Lung (tissue), 17 donors: ENCODE measurements at places on chromosomes 2 and 18. TPM values are rescaled to one million over a fixed set of nuclear protein-coding genes. Genes with fewer than 3 reads are reported as not detected.

Gene LYPD6
- 0.17 TPM for polyA plus RNA-seq

GRCh38 chr18:63697097-63697660 lies 5.6 kb upstream of the SERPINB11 start:
- H3K4me3 ChIP-seq, result no peak overlapping the region
- no peaks in the 10 kb centered on the region for H3K27me3 ChIP-seq
- no peak for DNase-seq
- no peaks in the 10 kb centered on the region for H3K4me1 ChIP-seq
- no peak overlapping the region for H3K27ac ChIP-seq

DNA sequence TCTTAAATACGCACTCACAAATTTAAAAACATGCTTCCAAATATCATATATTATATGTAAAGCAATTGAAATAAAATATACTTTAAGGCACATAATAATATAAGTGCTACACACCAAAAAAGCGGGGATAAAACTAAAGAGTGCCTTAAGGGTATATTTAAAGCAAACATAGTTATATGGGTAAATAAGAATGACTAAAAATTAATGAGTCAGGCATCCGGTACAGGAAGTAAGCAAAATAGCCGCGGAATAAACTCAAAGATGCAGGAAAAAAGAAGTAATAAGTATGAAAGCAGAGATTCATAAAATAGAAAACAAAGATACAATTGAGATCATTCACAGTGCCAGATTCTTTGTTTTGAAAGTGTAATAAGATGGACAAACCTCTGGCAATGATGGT lies 503.5 kb upstream of the SOX11 start:
- H3K27me3 ChIP-seq, result no peaks in the 10 kb centered on the region
- H3K4me1 ChIP-seq, result no peaks in the 10 kb centered on the region
- H3K27ac ChIP-seq, result no peak overlapping the region
- no peak for DNase-seq
- H3K4me3 ChIP-seq, result no peak overlapping the region
- H3K36me3 ChIP-seq, result no peaks in the 10 kb centered on the region

Gene CROCC2
- 3.1 TPM for polyA plus RNA-seq

DNA sequence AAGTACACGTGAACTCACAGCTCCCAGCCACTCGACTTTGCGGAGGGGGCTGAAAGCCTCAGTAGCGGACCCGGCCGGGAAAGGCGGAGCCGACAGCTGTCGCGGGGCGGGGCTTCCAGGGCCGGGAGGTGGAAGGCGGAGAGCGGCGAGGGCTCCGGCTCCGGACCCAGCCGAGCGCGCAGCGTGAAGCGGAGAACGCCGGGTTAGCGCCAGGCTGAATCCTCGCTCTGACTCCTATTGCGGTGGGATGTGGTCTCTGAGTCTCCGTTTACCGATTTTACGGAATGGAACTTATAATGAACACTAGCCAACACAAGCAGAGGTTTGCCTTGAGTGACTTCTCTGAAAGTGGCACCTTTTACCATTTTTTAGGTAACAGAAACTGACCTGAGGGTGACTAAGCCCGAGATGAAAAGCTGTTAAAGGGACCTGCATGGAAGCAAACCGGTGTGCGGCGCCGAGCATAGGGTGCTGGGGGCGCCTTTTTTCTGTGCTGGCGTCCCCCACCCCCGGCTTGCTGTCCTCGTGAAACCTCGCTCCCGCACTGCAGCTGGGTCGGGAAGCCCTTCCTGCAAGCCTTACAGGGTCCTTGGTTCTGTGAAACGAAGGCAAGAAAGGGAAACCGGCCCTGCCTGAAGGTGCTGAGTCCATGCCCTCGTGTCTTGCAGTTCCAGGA lies 72.9 kb downstream of the EN1 start:
- peaks cover 5% of the 10 kb centered on the region for H3K27me3 ChIP-seq
- no peak overlapping the region for H3K4me3 ChIP-seq

Gene EFEMP1
- polyA plus RNA-seq, result 127 TPM

Gene ANKAR
- 4.0 TPM for polyA plus RNA-seq

- peak overlapping the region; percentile 42 for H3K27ac ChIP-seq
- peaks cover 18% of the 10 kb centered on the region for H3K4me1 ChIP-seq
- peak; percentile 84 for DNase-seq
- no peaks in the 10 kb centered on the region for H3K27me3 ChIP-seq
These were observed 62.2 kb upstream of the RTN4 start for GRCh38 chr2:55112229-55113031.

DNA sequence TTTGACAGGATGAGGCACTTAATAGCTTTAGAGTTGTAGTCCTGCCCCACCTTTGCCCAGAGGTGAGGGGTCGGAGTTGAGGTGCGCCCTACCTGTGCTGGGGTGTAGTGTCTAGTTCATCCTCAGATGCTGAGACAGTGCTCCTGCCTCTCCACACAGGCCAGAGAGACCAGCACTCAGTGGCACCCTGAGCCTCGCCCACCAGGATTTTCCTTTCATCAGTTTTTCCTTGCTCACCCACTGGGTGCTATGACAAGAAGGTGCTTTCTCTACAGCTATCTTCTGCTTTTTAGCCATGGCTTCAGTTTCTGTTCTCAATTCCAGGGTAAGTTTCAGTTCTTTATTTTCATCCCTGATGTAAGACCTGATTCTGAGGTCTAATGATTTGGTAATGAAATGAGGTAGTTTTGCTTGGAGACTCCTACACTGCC lies 16.8 kb upstream of the TMEM131 start:
- H3K36me3 ChIP-seq, result no peaks in the 10 kb centered on the region
- no peaks in the 10 kb centered on the region for H3K27me3 ChIP-seq
- no peak overlapping the region for H3K27ac ChIP-seq

DNA sequence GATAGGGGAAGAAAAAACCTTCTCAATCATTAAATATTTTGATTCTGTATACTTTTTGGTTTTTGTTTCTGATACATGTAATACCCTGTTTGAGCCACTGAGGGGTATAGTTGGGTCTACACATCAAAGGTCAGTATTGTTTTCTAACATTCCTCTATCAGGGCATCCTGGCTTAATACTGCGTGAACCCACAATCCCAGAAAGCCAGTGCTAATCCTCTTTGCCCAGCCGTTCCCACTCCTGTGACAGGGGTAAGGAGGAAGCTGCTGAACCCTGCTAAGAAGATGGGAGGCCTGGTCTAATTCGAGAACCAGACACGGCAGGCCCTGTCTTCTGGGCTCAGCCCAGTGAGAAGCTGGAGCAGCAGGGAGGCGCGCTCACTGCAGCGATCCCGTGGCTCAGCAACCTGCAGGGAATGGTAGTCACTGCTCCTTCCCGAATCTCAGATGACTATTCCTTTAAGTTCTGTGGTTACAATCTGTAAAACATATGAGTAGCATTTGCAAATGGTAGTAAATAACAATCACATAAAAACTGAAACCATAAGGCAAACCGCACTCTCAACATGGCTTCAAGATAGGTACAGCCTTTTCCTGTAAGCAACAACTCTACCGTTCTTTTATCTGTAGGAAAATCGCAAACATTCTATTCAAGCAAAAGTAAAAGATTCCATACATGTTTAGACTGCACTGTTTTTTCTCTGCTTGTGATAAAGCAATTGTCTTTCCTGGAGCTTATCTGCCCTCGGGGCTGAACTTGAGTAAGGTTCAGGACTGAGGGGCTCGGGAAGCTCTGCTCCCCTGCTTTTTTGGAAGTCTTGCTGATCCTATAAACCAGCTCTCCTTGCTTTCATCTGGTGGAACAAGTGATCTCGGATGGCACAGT lies 87.0 kb downstream of the EPB41L3 start:
- H3K27ac ChIP-seq, result no peak overlapping the region
- no peaks in the 10 kb centered on the region for H3K4me1 ChIP-seq
- no peak overlapping the region for H3K4me3 ChIP-seq
- peak; percentile 39 for DNase-seq
- no peaks in the 10 kb centered on the region for H3K27me3 ChIP-seq
- H3K36me3 ChIP-seq, result no peaks in the 10 kb centered on the region

- DNase-seq, result peak; percentile 14
- H3K4me1 ChIP-seq, result no peaks in the 10 kb centered on the region
- H3K27me3 ChIP-seq, result no peaks in the 10 kb centered on the region
- no peak overlapping the region for H3K4me3 ChIP-seq
- H3K27ac ChIP-seq, result no peak overlapping the region
These were observed 278.1 kb downstream of the LRATD1 start for GRCh38 chr2:14910654-14911053.

DNA sequence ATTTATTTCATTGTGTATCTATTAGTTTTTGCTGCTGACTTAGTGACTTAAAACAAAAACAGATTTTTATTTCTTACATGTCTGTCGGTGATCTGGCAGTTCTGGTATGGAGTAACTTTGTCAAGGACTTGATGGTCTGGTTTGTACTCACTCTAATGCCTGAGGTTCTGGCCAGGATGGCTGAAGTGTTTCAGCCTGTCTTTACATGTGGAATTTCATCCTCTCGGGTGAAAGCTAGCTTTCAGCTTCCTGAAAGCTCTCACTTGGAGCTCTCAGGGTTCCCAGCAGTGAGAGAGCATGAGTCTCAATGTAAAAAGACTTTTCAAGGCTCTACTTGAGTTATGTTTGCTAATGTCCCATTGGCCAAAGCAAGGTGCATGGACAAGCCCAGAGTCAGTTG lies 216.4 kb downstream of the NR4A2 start:
- DNase-seq, result peak; percentile 3
- H3K27me3 ChIP-seq, result no peaks in the 10 kb centered on the region
- no peaks in the 10 kb centered on the region for H3K36me3 ChIP-seq
- H3K4me1 ChIP-seq, result no peaks in the 10 kb centered on the region

GRCh38 chr2:59322870-59323269 lies 1081.7 kb upstream of the FANCL start:
- no peaks in the 10 kb centered on the region for H3K36me3 ChIP-seq
- no peak for DNase-seq
- no peaks in the 10 kb centered on the region for H3K4me1 ChIP-seq
- H3K27me3 ChIP-seq, result no peaks in the 10 kb centered on the region

DNA sequence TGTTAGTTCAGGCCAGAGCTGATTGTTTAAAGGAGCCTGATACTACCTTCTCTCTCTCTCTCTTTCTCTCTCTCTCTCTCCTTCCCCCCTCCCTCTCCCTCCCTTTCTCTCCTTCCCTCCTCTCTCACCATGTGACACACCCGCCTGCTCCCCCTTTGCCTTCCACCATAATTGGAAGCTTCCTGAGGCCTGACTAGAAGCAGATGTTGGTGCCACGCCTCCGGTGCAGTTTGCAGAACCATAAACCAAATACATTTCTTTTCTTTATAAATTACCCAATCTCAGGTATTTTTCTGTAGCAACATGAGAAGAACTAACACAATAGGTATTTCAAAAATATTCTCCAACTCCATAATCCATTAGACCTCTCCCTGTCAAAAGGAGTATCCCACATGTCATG lies 62.4 kb downstream of the ANKRD62 start:
- H3K27ac ChIP-seq, result no peak overlapping the region
- no peak overlapping the region for H3K4me3 ChIP-seq
- no peaks in the 10 kb centered on the region for H3K27me3 ChIP-seq
- H3K36me3 ChIP-seq, result no peaks in the 10 kb centered on the region

Gene CLK1
- 528 TPM for polyA plus RNA-seq

Gene MERTK
- 5.5 TPM for polyA plus RNA-seq

Gene CNTNAP5
- not detected for polyA plus RNA-seq

GRCh38 chr2:221779614-221780067 lies 207.5 kb upstream of the EPHA4 start:
- no peaks in the 10 kb centered on the region for H3K4me1 ChIP-seq
- no peak overlapping the region for H3K27ac ChIP-seq
- no peaks in the 10 kb centered on the region for H3K27me3 ChIP-seq
- H3K36me3 ChIP-seq, result no peaks in the 10 kb centered on the region

- H3K36me3 ChIP-seq, result no peaks in the 10 kb centered on the region
- DNase-seq, result no peak
- no peak overlapping the region for H3K4me3 ChIP-seq
- H3K27me3 ChIP-seq, result no peaks in the 10 kb centered on the region
These were observed 6.3 kb upstream of the GAL3ST2 start for GRCh38 chr2:241770185-241770935.

DNA sequence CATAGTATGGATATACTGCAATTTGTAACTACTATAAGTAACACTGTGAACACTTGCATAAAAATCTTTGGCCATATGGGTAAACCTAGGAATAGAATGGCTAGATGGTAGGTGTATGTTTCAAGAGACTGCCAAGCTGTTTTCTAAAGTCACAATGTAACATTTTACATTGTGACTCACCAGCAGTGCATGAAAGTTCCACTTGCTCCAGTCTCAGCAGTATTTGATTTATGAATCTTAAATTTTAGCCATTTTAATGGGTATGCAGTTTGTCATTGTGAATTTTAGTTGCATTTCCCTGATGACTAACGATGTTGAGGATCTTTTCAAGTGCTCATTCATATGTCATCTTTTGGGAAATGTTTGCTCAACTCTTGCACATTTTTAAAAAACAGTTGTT lies 86.1 kb downstream of the FARSB start:
- H3K27ac ChIP-seq, result no peak overlapping the region
- peaks cover 22% of the 10 kb centered on the region for H3K4me1 ChIP-seq
- H3K4me3 ChIP-seq, result no peak overlapping the region
- DNase-seq, result no peak
- peaks cover 11% of the 10 kb centered on the region for H3K36me3 ChIP-seq

GRCh38 chr2:99421469-99421868 lies 68.3 kb downstream of the REV1 start:
- no peak overlapping the region for H3K27ac ChIP-seq
- H3K4me1 ChIP-seq, result no peaks in the 10 kb centered on the region
- H3K4me3 ChIP-seq, result no peak overlapping the region
- peaks cover 20% of the 10 kb centered on the region for H3K36me3 ChIP-seq

Gene SKA1
- 0.57 TPM for polyA plus RNA-seq

GRCh38 chr2:104861351-104862057 lies 7.6 kb downstream of the POU3F3 start:
- peaks cover 16% of the 10 kb centered on the region for H3K4me1 ChIP-seq
- H3K4me3 ChIP-seq, result no peak overlapping the region
- no peaks in the 10 kb centered on the region for H3K36me3 ChIP-seq
- no peak for DNase-seq

GRCh38 chr2:240421381-240421780 lies 14.1 kb upstream of the GPC1 start:
- no peaks in the 10 kb centered on the region for H3K4me1 ChIP-seq
- no peak overlapping the region for H3K4me3 ChIP-seq
- no peak overlapping the region for H3K27ac ChIP-seq

Gene SERPINB3
- polyA plus RNA-seq, result 29.0 TPM
